Smooth muscle cell of the pulmonary artery (primary cell): ENCODE measurements at places on chromosomes 11 and 22. TPM values are rescaled to one million over a fixed set of nuclear protein-coding genes. Genes with fewer than 3 reads are reported as not detected.

Gene PKP3
- total RNA-seq, result 0.56 and 0.65 TPM in 2 replicates

Gene TSGA10IP
- total RNA-seq, result not detected in 2 replicates

Gene CCDC15
- 0.99 and 1.3 TPM in 2 replicates for total RNA-seq

Gene RIBC2
- total RNA-seq, result 0.20 and 0.46 TPM in 2 replicates

Gene LARGE1
- 23.9 and 32.0 TPM in 2 replicates for total RNA-seq

Gene TRIM34
- 7.8 and 14.9 TPM in 2 replicates for total RNA-seq

Gene SMCO4
- 4.4 and 9.1 TPM in 2 replicates for total RNA-seq

Gene LGALS1
- total RNA-seq, result 4,182 and 4,880 TPM in 2 replicates

Gene LRRC75B
- 4.1 and 5.2 TPM in 2 replicates for total RNA-seq

Gene ADAMTS8
- 0.07 and 0.65 TPM in 2 replicates for total RNA-seq

Gene ABCG4
- total RNA-seq, result 0.40 and 1.0 TPM in 2 replicates

Gene LDHAL6A
- total RNA-seq, result not detected in 2 replicates

Gene SOX10
- total RNA-seq, result 0.07 TPM in 1 of 2 replicates, not detected in the other

Gene CATSPERZ
- total RNA-seq, result not detected in 2 replicates

Gene OR5A1
- not detected in 2 replicates for total RNA-seq

Gene PGGHG
- 14.9 and 25.8 TPM in 2 replicates for total RNA-seq

Gene GAB4
- not detected in 2 replicates for total RNA-seq

Gene E2F8
- total RNA-seq, result 0.13 and 0.33 TPM in 2 replicates

Gene XKR3
- total RNA-seq, result not detected in 2 replicates

Gene SMIM35
- total RNA-seq, result not detected in 2 replicates

Gene ACR
- total RNA-seq, result not detected in 2 replicates

Gene ADAMTS15
- 28.8 and 94.9 TPM in 2 replicates for total RNA-seq

Gene B3GAT1
- under 0.01 TPM in 1 of 2 replicates, not detected in the other for total RNA-seq

Gene C11orf21
- total RNA-seq, result 0.07 and 0.20 TPM in 2 replicates

Gene EFCAB6
- 1.6 and 2.2 TPM in 2 replicates for total RNA-seq

Gene DEFB131B
- not detected in 2 replicates for total RNA-seq

Gene KRTAP5-9
- total RNA-seq, result not detected in 2 replicates

Gene MYO18B
- total RNA-seq, result 4.1 and 17.6 TPM in 2 replicates

Gene PAMR1
- total RNA-seq, result 74.1 and 303 TPM in 2 replicates

Gene ENTHD1
- not detected in 2 replicates for total RNA-seq

Gene SUSD2
- 46.2 and 79.1 TPM in 2 replicates for total RNA-seq

Gene OSBP2
- total RNA-seq, result 2.2 and 2.4 TPM in 2 replicates

Gene PRMT3
- 13.4 and 17.5 TPM in 2 replicates for total RNA-seq

Gene CELSR1
- total RNA-seq, result 2.0 and 14.1 TPM in 2 replicates

Gene GPR83
- not detected in 2 replicates for total RNA-seq

Gene RFPL2
- not detected in 2 replicates for total RNA-seq

Gene OR51D1
- not detected in 2 replicates for total RNA-seq

Gene EHD1
- 121 and 124 TPM in 2 replicates for total RNA-seq

Gene SPDYC
- not detected in 2 replicates for total RNA-seq

Gene SF1
- 79.8 and 91.2 TPM in 2 replicates for total RNA-seq

Gene HIC2
- 3.3 and 3.8 TPM in 2 replicates for total RNA-seq

Gene JHY
- total RNA-seq, result 1.2 and 1.8 TPM in 2 replicates

Gene BIK
- total RNA-seq, result not detected in 2 replicates

Gene USP28
- 34.3 and 38.1 TPM in 2 replicates for total RNA-seq

Gene TNNT3
- 0.33 TPM in 1 of 2 replicates, not detected in the other for total RNA-seq

Gene PATE2
- 0.20 TPM in 1 of 2 replicates, not detected in the other for total RNA-seq
